Prostate gland (tissue), 2 donors: ENCODE measurements at places on chromosomes 16 and 17. TPM values are rescaled to one million over a fixed set of nuclear protein-coding genes. Genes with fewer than 3 reads are reported as not detected.

The SPATA33 gene
- total RNA-seq = 14.6 TPM

The SLC5A11 gene
- not detected for total RNA-seq

The LRRC75A gene
- 25.8 TPM for total RNA-seq

The RUNDC3A gene
- total RNA-seq = 0.68 TPM

The RMI2 gene
- total RNA-seq = 16.3 TPM

The TP53TG3C gene
- total RNA-seq = not detected

The KRTAP2-3 gene
- not detected for total RNA-seq

The PPL gene
- 39.4 TPM for total RNA-seq

DNA sequence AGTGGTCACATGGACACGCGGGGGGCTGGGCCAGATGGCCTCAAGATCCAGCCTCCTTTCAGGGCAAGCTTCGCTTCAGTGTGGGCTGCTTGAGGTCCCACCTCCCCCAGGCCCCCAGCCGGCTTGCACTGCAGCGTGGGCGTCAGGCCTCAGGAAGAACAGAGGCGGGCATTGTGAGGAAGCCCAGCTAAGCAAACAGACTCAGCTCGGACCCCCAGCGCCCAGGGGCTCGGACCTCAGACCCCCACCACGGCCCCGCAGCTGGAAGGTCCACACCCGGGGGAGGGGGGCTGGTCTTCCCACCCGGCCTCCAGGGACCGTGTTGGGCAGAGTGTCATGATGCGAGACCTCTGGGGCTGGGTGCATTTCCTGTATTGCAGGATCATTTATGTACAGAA lies 24.7 kb upstream of the ZNF469 start:
- DNase-seq = no peak

GRCh38 chr16:68826652-68827051 lies 16.7 kb upstream of the TANGO6 start:
- no peak for DNase-seq

DNA sequence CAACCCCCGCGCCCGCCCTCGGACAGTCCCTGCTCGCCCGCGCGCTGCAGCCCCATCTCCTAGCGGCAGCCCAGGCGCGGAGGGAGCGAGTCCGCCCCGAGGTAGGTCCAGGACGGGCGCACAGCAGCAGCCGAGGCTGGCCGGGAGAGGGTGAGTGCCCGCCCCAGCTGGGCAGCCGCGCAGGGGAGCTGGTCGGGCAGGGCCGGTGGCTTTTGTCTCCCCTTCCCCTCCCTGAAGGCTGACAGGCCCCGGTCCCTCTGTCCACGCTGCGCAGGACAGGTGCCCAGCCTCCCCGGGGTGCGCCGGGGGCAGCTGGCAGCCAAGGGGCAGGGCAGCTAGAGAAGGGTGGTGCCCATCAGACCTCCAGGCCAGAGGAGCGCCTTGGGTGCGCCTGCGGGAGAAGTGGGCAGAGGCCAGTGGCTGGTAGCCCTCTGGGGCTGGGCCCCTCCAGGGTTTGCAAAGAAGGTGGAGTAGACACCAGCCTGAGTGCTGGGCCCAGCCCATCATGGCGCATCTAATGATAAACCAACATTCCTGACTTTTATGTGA lies 278 bp downstream of the ITGB4 start:
- no peak for DNase-seq

DNA sequence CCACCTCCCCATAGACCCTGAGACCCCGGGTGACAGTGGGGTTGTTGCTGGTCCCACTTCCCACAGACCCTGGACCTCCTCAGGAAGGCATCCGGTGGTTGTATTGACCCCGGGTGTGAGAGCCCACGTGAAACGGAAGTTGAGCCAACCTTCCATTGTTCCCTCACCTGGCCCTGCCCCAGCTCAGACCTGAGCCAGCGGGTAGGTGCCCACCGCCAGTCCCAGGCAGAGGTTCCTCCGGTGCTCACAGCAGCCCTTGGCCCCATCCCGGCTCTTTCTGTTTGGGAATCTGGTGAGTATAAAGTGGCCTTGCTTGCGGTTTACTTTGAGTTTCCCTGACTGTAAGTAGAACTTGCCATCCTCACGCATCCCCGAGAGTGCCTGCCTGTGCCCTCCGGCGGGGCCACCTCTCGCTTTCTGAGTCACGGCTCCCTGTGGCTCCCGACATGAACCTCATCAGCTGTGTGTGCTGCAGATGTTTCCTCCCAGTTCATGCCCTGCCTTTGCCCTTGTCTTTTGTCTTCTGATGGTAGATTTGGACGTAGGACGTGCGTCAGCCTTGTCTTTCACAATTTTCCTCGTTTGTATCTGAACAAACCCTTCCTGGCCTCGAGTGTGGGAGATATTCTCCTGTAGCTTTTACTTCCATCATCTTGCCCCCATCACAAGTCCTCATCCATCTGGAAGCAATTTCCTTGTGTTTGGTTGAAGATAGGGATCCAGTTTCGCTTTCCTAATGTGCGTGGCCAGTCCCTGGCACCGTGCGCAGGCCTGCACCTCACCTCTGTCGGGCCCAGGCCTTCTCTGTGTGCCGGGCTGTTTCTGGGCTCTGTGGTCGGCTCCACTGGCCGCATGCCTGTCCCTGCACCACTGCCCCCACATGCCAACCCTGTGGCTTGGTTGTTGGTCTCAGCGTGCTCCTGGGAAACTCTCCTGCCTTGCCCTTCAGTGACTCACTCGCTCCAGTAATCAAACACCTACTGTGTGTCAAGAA lies 76.0 kb downstream of the METRNL start:
- no peak for DNase-seq

DNA sequence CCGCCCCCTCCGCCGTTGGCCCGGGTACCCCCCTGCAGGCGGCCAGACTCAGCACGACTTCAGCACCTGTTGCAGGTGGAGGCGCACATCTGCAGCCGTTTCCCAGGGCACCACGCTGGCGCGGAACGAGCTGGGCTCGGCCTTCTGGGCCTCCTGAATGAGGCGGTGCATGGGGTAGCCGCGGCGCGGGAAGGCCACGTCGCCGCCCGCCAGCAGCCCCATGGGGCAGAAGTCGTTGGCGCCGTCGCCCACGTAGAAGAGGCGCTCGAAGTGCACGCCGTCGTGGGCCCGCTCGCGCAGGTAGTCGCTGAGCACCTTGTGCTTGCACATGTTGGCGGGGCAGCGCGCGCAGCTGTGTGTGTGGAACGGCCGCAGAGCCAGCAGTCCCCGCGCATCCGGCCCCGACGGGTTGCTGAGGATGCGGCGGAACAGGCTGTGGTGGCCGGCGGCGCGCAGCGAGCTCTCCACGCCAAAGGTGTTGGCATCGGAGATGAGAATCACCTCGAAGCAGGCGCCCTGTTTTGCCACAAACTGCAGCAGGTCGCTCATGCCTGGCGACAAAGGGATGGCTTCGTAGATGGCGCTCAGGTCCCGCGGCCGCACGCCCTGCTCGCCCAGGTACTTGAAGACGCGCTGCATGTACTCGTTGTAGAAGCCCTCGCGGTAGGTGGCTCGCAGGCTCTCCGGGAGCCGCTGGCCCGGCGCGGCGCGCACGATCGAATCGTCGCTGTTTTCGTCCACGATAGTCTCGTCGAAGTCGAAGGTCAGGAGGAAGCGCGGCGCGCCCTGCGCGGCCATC lies 6.2 kb downstream of the PHOSPHO1 start:
- peak; percentile 10 for DNase-seq

DNA sequence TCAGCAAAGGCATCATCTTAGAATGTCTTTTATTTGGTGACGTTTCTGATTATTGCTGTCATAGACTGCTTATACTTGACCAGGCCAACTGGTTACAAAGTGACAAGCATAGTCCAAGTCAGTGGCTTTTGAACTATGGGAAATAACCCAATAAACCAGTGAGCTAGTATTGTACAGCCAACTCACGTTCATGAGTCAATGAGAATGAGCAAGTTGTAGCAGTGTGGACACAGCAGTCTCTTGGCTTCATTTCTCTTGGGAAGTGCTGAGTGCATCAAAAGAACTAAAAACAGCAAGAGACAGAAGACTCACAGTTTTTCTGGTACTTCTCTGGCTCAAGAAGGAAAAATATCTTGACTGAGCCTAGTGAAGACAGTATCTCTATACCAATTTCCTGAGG lies 36.9 kb upstream of the CRISPLD2 start:
- no peak for DNase-seq

DNA sequence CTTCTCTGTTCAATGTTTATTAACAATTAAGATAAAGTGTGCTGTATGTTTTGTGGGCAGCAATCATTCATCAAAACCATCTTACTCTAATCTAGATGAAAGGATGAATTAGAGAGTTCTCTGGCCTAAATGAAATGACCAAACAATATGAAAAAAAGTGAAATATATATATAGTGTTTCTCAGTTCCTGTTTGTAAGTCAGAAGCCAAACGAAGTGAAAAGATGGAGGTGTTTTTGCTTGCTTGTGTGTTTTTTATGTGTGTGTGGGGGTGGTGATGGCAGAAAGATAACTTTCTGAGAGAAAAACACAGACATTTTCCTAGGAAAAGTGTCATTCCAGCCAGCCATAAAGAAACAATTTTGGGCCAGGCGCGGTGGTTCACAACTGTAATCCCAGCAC lies 138.6 kb downstream of the CDH8 start:
- no peak for DNase-seq

GRCh38 chr17:36934692-36935630 lies 2.3 kb upstream of the LHX1 start:
- no peak for DNase-seq

GRCh38 chr16:56116577-56116964 lies 74.7 kb upstream of the GNAO1 start:
- no peak for DNase-seq

- no peak for DNase-seq
Observed at GRCh38 chr16:58121132-58121531, 8.0 kb downstream of the CFAP20 start.

- no peak for DNase-seq
Observed at GRCh38 chr16:64280317-64280716, 841.5 kb downstream of the CDH11 start.

DNA sequence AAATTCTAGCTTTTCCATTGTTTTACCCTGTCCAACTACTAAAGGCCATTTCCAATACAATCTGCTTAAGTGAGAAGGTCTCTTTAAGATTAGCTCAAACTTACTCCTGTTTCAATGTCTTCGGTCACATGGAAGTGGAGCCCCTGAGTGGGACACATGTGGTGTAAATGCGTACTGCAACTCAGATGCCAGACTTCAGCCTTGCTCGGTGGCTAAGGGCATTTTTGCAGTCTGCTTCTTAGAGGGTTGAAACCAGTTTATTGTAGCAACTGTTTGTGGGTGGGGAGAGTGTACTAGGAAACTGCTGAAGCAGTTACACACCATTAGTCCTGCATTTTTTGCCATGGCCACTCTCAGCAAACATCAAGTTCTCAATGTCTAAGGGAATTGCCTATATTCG lies 140.6 kb downstream of the PARN start:
- DNase-seq = no peak

- DNase-seq = no peak
Observed at GRCh38 chr16:78695391-78695790, 595.9 kb downstream of the WWOX start.

DNA sequence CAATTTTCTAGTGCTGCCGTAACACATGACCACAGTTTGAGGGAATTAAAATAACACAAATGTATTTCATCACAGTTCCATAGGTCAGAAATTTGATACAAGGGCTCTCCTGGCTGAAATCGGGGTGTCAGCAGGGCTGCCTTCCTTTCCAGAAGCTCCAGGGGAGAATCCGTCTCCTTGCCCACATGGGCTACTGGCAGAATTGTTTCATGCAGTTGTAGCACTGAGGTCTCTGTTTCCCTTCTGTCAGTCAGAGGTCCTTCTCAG lies 20.5 kb downstream of the EIF4A3 start:
- no peak for DNase-seq

DNA sequence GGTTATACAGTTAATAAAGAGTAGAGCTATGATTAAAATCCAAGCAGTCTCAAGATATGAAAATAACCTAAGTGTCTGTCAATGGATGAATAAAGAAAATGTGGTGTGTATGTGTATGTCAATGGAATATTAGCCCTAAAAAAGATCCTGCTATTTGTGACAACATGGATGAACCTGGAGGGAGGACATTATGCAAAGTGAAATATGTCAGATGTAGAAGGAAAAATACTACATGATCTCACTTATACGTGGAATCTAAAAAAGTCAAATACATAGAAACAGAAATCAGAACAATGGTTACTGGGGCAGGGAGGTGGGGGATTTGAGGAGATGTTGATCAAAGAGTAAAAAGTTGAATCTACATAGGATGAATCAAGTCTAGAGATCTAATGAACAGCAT lies 20.4 kb downstream of the BRIP1 start:
- no peak for DNase-seq

GRCh38 chr17:948284-948852 lies 31.2 kb downstream of the NXN start:
- peak; percentile 65 for DNase-seq

GRCh38 chr16:6611535-6611934 lies 721.1 kb upstream of the RBFOX1 start:
- no peak for DNase-seq

DNA sequence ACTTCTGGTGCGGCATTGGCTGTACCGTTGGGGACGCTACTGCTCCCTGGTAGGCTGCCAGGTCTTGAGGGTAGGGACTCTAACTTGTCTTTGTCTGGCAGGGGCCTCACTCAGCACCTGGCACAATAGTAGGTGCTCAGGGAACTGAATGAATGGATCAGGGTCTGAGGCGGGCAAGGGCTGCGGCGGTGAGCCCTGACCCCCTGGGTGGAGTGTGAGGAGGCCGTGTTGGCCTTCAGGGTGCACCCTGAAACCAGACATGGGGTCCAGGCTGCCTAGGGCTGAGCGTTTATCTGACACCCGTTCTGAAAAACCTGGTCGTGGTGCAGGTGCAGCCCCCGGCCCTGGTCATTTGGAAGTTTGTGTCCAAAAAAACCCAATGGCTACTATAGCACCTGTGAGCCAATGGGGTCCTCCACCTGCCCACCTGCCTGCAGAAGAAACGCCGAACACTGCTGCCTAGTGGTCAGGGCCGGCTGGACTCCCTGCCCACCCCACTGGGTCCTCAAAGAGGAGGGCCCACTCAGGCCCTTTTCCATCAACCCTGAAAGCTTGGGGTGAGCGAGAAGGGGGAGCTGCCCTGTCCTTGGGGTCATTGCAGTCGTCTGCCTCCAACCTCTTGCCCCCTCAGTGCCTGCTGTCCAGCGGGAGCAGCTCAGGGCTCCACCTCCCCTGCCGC lies 4.9 kb upstream of the ATP6V0C start:
- DNase-seq = no peak
